RWPE2 (cell line): ENCODE measurements at places on chromosomes 2 and 18.

- DNase-seq, result no peak
Observed at GRCh38 chr18:26436176-26437051, 111.9 kb downstream of the KCTD1 start.

DNA sequence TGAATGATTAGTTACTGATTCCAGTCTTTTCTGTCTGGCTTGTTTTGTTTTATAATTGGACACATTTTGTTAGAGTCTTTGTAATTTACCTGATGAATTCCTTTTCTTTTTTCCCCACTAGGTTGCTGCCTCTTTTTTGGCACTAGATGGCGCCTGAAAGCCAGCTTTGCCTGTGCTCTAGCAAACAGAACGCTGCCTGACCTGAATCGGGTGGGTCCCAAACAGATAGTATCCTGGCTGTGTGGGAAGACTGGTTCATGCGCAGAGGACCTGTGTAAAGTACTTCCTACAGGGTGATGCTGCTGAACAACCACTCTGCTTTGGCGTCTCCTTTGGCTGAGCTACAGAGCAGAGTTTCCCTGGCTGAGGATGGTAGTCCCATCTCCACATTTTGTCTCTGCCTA, 288.2 kb downstream of the IKZF2 start:
- DNase-seq, result no peak

GRCh38 chr2:23803264-23803964, 123.5 kb downstream of the ATAD2B start:
- DNase-seq, result no peak

GRCh38 chr2:220104871-220105351, 477.5 kb downstream of the SLC4A3 start:
- DNase-seq, result no peak

- no peak for DNase-seq
Observed at GRCh38 chr2:31314761-31315160, 80.8 kb downstream of the EHD3 start.

- DNase-seq, result no peak
Observed at GRCh38 chr18:29062921-29063320, 886.0 kb upstream of the CDH2 start.
